Activated gamma-delta T cell treated with Interleukin-2 at 50 U/mL for 16 hours (primary cell): ENCODE measurements at places on chromosomes 7 and 10.

DNA sequence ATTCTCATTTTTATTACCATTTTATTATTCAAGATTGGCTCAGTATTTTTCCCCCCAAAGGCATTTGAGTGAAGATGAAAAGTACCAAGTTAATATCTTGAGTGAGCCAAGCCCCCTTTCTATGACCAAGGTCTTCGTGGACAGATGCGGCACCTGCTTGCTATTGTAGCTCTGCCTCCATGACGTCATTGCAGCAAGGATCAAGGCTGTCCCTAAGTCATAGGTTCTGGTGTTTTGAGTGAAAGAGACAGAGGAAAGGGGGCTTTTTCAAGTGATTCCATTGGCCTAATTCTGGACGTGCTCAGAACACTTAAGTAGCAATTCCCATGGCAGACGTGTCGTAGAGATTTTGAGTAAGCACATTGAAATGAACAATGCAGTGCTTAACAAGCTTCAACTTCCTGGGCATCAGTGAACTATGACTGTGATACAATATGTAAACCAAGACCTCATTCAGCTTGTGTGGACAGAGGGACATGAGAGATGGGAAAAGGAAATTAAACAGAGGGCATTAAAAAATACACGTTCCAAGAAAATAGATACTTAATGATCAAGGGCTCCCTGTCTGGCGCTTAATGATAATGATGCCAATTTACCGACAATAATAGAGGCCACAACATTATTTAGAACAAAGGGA, 248.7 kb upstream of the NPVF start:
- DNase-seq, result no peak

DNA sequence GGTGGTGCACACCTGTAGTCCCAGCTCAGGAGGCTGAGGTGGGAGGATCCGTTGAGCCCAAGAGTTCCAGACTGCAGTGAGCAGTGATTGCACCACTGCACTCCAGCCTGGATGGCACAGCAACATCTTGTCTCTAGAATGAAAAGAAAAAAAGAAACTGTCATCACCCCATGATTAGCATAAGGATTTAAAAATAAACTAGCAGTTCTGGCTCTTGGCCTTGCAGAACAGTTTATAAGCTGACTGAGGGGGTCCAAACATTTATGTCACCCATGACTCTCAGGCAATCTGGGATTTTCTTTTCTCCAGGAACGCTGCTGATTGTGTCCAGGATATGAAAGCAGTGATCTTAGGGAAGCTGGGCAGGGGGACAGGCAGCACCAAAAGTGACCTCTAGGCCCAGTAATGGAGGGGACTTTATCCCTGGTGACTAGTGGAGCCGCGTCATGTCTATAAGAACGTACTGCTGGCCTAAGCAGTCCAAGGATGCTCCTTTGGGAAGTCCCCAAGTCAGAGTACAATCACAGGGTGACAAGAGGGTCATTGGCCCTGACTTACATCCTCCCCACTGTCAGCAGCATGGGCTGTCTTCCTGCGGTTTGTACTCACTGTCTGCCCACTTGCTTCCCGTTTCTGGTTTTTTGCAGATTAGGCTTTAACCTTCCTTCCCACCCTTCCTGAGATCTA, 177.4 kb downstream of the ARHGAP12 start:
- DNase-seq, result no peak

GRCh38 chr7:27866828-27867672, 127.1 kb downstream of the TAX1BP1 start:
- DNase-seq, result no peak

DNA sequence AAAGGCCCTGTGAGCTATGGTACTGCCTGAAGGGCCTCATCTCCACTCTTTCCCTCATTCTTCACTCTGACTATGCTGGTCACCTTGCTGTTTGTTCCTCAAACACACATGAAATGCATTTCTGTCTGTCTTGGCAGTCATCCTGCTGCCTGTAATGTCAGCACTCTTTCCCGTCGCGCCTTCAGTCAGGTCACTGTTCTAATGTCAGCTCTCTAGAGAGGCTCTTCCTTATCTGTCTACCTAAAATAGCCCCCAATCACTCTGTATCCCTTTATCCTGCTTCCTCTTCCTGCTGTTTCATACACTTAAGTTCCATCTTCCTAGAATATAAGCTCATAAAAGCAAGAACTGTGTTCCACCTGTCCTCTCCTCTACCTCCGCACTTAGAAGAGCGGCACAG, 215.5 kb downstream of the ZNF33B start:
- DNase-seq, result no peak

GRCh38 chr7:868189-868486, 8.2 kb upstream of the GET4 start:
- no peak for DNase-seq

DNA sequence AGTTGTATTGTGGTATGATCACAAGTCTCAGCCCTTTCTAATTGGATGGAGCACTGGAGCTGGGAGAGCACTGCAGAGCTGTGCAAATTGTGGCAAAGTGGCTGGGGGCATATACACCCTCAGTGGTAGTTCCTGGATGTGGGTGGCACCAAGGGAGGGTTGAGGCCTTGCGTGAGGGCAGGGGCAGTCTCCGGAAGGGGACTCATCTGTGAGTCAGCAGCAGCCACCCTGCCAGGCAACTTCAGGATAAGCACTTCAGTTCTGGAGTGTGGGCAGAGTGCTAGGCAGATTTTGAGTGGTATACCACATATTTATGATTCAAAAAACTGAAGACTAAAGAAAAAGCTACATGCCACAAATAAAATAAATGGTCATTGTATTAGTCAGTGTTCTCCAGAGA, 210.5 kb downstream of the ETV1 start:
- DNase-seq, result no peak

DNA sequence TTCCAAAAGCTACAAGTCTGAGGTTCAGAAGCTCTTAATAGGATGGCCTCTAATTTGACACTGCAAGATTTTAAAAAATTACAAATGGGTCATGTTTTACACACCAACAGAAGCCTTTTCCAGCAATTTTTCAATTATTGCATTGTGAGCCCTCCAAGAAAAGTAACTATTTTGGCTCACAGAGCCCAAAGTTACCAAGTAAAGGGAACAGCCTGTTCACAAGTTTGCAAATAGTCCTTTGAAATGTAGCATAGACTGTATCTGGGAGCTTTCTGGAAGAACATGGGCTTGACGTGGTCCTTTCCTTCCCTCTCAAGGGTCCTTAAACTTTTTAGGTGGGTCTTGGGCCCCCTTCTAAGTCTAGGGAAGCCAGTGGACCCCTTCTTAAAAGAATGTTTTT, 1.3 kb upstream of the GDF10 start:
- DNase-seq, result no peak
